MV-4-11 (cell line): ENCODE measurements at places on chromosomes 5 and 9.

GRCh38 chr5:119309326-119309725, 46.5 kb upstream of the TNFAIP8 start:
- DNase-seq, result no peak

GRCh38 chr5:148561801-148562311, 92.5 kb downstream of the HTR4 start:
- DNase-seq, result no peak

- DNase-seq, result no peak
Measured at GRCh38 chr9:86262492-86262891, 3.0 kb upstream of the C9orf153 start.

- no peak for DNase-seq
Measured at GRCh38 chr9:110033869-110034268, 174.1 kb downstream of the C9orf152 start.

- DNase-seq, result no peak
Measured at GRCh38 chr5:44942524-44943001, 133.8 kb downstream of the MRPS30 start.

- peak; percentile 11 for DNase-seq
Measured at GRCh38 chr5:56319526-56320181, 86.5 kb upstream of the ANKRD55 start.

GRCh38 chr5:8289779-8290178, 420.8 kb downstream of the MTRR start:
- no peak for DNase-seq

- no peak for DNase-seq
Measured at GRCh38 chr9:17580119-17580518, 1.3 kb downstream of the SH3GL2 start.

DNA sequence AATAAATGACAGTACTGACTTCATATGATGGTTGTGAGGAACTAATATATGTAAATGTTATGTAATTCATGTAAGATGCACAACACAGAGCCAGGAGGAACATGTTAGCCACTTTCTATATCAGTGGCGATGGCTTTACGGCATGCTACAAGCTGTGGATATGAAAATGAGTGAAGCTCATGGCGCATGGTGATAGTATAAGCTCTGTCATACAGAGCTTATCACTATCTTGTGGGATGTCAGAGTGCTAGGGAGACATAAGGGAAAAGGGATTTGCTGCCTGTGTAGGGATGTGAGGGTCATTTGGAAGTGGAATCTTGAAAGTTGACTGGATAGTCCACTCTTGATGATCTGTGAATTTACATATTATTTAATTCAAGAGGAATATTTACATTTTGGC, 13.6 kb downstream of the CPEB4 start:
- DNase-seq, result no peak

DNA sequence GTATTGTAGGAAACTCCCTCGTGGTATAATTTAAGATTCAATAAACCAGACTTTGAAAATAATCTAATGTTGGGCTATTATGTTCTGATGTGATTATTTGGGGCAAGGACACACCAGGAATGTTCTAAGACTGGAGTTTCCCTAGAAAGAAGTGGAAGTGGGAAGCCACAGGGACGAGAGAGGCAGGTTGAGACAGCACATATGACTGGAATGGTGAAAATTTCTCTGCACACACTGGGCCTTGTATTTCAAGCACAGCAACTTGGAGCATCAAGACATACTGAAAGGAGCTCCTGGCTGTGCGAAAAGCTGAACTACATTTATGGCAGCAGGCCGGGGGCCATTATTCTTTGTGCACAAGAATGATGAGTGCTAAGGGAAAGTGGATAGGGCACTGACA, 98.2 kb downstream of the CETN3 start:
- no peak for DNase-seq

GRCh38 chr9:15287309-15287708, 19.7 kb downstream of the TTC39B start:
- DNase-seq, result no peak

GRCh38 chr5:2914981-2915484, 163.6 kb upstream of the IRX2 start:
- DNase-seq, result no peak

DNA sequence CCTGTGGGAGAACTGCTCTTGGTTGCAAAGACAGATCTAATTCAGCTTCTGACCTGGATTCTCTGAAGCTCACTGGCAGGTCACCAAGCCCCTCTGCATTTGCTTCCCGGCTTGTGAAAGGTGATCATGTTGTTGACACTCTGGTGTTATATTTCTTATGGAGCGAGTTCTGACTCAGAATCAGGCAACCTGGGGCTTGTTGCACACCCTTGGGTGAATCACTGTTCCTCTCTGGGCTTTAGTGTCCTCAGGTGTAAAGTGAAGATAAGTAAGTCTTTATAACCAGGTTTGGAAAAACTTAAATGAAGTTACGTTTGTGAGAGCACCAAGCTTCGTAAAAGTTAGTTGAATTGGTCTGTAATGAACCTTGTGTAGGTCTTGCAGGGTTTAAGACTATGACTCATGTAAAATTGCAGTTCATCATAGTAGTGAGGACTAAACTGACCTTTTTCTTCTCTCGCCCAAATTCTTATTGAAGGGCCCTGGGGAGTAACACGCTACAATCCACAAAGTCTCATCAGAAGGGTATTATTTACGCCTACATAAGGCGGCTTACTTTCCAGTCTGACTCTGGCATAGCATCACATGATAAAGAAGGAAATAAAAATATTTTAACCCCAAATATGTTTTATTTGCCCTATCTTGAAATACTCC, 218.6 kb downstream of the TMEM38B start:
- no peak for DNase-seq

- DNase-seq, result no peak
Measured at GRCh38 chr5:65141493-65141892, 340.2 kb downstream of the ADAMTS6 start.

DNA sequence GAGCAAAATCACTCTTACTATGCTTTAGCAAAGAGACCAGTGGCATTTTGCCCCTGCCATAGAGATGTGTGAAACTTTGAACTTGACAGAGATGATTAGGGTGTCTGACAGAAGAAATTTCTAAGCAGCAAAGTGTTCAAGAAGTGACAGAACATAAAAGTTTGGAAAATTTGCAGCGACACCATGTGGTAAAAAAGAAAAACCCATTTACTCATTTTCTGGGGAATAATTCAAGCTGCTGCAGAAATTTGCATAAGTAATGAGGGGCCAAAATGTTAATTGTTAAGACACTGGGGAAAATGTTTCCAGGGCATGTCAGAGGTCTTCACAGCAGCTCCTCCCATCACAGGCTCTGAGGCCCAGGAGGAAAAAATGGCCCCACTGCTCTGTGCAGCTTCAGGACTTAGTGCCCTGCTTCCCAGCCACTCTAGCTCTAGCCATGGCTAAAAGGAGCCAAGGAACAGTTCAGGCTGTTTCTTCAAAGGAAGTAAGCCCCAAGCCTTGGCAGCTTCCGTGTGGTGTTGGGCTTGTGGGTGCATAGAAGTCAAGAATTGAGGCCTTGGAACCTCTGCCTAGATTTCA, 6.1 kb upstream of the AP3B1 start:
- peak; percentile 2 for DNase-seq

DNA sequence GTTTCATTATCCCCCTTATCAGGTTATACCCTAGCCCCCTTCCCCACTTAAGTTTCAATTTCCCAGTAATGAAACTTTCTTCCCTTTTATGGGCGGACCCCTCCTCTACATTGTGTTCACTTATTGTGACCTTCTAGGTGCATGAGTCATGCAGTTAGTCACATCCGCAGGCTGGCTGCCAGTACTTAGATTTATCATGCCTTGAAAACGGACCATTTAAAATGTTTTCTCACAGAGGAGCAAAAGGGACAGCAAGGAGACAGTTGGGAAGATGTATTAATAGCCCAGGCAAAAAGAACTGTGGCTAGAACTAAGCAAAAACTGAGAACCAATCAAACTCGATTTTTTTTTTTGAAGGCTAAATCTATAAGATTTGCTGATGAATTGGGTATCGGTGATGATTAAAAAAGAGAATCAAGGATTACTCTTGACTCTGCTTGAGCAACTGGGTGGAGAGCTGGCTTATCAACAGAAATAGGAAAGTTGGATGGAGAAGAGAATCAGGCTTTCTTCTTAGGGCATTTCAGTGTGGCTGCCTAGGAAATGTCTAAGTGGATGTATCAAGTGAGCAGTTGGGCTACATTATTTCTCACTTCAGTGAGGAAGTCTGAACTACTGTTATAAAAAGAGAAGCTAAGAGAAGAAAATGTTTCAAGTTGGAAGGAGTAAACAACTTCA, 615.0 kb downstream of the HINT1 start:
- DNase-seq, result peak; percentile 79

GRCh38 chr9:5951686-5952211, 61.1 kb downstream of the MLANA start:
- no peak for DNase-seq

- peak; percentile 31 for DNase-seq
Measured at GRCh38 chr5:112995764-112996618, 19.4 kb downstream of the DCP2 start.

- DNase-seq, result no peak
Measured at GRCh38 chr5:77008413-77008812, 21.8 kb upstream of the AGGF1 start.

DNA sequence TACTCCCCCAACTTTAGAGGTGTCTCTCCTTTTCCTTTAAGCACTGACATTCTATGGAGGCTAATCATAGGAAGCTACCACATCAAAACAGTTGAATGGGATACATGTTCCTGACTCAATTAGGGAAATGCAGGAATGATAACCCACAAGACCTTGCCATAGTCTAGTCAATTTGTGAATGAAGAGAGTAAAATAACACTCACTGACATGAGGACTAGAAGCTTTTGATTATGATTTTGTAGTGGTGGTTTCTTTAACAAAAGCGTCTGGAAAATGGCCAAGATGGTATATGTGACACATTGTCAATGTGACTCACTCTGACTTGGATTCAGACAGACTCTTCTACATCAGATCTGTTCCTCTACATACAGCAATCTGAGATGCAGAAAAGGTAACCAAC, 13.7 kb upstream of the PRELID2 start:
- no peak for DNase-seq

- DNase-seq, result no peak
Measured at GRCh38 chr5:86665984-86666760, 48.4 kb downstream of the COX7C start.

DNA sequence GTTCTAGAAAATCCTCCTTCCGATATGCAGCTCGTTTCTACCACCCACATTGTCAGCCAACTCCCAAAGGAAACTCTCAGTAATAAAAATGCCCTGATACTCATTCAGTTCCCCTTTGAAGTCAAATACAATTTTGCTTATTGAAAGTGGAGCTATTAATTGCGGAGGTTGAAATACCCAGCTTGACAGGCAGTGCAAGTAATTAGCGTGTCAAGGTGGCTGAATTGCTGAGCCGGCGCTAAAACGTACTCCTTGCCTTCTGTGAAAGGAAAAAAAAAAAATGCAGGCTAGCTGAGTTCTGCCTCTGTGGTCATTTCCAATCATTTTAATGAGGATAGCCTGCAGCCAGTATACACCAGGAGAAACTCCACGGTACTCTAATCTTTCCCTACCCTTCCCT, 165.5 kb downstream of the RORB start:
- DNase-seq, result no peak

GRCh38 chr5:154587123-154588026, 109.3 kb upstream of the HAND1 start:
- no peak for DNase-seq

GRCh38 chr9:38141746-38142591, 72.9 kb upstream of the SHB start:
- DNase-seq, result no peak

GRCh38 chr9:137227853-137228505, 677 bp downstream of the RNF224 start:
- DNase-seq, result no peak

DNA sequence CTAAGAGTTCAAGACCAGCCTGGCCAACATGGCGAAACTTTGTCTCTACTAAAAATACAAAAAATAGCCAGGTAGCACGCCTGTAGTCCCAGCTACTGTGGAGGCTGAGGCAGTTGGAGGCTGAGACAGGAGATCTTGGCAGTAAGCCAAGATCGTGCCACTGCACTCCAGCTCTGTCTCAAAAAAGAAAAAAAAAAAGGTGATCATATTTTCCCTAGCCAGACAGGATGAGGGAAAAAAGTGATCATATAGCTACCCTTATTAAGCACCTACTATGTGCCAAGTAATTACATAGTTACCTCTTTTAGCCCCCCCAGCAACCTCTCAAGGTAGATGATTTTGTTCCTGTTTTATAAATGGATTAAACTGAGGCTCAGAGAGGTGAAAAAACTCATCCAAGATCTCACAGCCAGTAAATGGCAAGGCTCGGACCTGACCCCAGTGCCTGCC, 18.1 kb upstream of the RPL26L1 start:
- DNase-seq, result no peak

DNA sequence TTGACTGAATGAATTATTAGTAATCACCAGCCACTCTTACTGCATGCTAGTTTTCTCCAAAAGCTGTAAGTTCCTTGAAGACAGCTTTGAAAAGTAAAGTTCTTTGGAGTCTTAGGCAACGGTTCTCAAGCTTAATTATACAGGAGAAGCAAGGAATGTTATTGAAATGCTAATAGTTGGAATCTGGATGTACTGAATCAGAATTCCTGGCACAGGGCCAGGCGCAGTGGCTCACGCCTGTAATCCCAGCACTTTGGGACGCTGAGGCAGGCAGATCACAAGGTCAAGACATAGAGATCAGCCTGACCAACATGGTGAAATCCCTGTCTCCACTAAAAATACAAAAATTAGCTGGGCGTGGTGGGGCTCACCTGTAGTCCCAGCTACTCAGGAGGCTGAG, 33.4 kb downstream of the GRIA1 start:
- DNase-seq, result no peak

GRCh38 chr5:171207256-171207847, 101.7 kb upstream of the TLX3 start:
- peak; percentile 68 for DNase-seq

DNA sequence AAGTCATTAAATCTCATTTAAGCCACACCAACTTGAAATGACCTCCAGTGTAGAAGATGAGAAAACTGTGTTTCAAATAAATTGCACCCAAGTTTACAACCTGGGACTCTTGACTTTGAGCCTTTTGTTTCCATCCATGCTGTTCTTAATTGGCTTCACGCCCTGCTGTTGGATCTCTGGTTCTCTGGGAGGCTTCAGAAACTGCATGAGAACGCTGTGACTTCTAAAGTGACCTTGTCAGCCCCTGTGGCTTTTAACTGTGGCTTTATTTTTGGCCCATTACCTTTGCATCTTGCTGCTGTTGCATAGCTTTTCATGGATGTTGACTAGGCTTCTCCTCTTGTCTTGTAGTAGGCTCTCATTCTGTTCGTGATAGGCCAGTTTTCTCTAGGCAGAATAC, 29.3 kb downstream of the TNFAIP8 start:
- DNase-seq, result no peak

GRCh38 chr5:76556511-76557221, 66.5 kb downstream of the F2RL2 start:
- no peak for DNase-seq

DNA sequence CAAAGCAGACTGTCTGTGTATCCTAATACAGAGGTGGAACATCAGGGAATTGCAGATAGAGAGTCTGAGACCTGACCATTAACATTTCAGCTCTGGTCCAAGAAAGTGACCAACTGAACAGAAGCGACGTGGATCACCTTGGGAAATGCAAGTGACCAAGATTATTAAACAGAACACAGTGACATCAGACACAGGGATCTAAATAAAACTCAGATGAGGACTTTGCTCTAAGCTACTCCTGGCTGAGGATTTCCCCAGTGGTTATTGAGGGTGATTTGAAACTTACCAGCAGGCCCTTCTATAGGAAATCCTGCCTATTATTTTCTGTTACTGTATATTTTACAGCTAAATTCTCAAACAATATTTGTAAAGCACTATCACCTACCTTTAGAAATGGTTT, 436.0 kb downstream of the TMEM38B start:
- no peak for DNase-seq
